ENCODE measurements at places on chromosomes 5 and 9.
A peak's percentile ranks its signal among the peaks of the same experiment; 100 is the strongest.

GRCh38 chr9:19113964-19114679 is 11.4 kb upstream of the HAUS6 start:
- DNase-seq: no peak

GRCh38 chr5:67802766-67803165 is 412.8 kb upstream of the PIK3R1 start:
- no peak for DNase-seq

- DNase-seq: no peak
These were observed 347.2 kb upstream of the CD180 start for GRCh38 chr5:67543720-67544270.

DNA sequence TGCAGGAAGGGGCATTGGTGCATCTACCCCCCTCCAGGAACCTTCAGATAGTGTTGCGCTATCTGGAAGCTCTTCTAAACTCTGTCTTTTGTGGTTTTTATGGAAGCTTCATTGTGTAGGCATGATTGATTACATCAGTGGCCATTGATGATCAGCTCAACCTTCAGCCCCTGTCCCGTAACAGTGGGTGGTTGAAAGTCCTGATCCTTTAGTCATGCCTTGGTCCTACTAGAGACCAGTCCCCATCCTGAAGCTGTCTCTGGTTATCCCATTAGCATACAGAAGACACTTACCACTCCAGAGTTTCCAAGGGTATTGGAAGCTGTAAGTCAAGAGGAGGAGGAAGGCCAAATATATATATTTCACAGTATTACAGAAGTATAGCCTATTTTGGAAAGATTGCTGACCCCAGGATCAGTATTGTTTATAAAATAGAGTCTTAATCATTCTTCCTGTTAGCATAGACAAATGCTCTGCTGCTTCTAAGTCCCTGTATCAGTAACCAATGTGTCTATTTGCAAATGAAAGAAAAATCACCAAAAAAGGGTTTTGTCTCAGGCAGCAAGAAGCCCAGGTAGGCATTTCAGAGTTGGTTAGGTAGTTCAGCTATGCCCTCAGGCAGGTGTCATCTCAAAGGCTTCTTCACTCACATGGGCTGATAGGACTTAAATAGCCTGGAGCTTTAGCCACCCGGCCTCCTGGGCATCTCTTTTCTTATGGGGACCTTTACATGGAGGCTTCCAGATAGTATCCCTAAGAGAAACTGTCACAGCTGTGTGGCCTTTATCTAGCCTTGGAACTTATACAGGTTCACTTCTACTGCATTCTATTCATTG is 41.6 kb downstream of the SPIN1 start:
- DNase-seq: no peak

GRCh38 chr9:126705767-126706697 is 92.3 kb downstream of the LMX1B start:
- DNase-seq: peak; percentile 82

DNA sequence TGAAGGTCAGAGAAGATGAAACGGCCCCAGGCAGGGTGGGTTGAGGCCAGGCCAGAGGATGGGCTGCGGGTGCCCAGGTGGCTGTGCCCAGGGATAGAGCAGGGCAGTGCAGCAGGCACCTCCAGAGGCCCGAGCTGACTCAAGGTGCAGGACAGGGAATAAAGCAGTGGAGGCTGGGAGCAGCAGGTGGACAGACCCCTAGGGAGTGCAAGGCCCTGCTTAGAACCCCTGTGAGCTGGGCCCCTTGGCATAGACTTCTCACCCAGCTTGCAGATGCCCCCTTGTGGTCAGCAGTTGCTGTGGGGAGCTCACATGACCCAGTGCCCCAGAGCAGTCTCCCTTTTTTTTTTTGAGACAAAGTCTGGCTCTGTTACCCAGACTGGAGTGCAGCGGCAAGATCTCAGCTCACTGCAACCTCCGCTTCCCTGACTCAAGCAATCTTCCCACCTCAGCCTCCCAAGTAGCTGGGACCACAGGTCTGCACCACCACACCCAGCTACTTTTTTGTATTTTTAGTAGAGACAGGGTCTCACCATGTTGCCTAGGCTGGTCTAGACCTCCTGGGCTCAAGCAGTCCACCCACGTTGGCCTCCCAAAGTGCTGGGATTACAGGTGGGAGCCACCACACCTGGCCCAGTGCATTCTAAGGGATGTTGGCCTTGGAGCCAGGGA is 118.8 kb downstream of the WNK2 start:
- DNase-seq: peak; percentile 86

GRCh38 chr5:134582281-134582680 is 50.3 kb downstream of the SAR1B start:
- no peak for DNase-seq
